ENCODE measurements at places on chromosomes 7 and 10.

DNA sequence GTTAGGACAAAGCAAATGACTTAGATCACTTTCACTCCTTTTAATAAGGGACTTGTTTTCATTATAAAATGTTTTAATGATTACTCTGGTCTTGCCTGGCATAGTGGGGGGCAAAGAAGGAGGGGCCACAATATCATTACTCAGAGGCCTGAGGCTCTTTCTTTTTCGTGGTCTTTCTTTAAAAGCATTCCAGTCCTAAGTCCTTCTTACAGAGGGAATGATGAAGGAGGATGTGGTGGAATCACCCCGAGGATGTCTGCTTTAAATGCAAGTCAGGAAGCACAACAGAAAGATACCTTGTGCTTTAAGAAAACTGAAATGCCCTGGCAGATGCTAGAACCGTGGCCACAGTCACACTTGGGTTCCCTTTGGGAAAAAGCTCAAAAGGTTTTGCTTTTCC is 379.1 kb downstream of the INHBA start:
- DNase-seq = no peak

GRCh38 chr7:11430841-11431240 is 401.2 kb downstream of the THSD7A start:
- no peak for DNase-seq

DNA sequence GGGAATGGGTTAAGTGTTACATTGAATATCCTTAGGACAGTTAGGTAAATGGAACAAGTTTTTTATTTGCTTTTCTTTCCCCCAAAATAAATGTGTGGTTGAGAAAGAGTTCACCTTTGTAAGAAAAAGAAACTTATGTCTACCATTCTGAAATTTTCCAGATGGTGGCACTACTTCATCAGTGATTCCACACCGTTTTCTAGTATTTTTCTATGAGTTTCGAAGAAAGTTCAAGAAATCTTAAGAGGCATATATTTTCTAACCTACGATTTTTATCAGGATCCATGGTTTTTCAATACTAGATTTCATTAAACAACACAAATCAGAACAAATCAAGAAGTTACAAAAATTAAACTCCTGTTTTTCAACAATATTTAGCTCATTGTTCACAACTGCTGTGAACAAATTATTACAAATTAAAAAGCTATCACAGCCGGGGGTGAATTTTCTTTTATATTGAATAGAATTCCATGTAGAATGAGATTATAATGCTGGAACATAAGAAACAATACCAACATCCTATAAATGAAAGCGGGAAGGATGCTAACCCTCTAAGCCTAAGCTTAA is 163.1 kb upstream of the NPVF start:
- DNase-seq = no peak

GRCh38 chr10:114697061-114697598 is 39.1 kb upstream of the ABLIM1 start:
- DNase-seq = peak; percentile 85

DNA sequence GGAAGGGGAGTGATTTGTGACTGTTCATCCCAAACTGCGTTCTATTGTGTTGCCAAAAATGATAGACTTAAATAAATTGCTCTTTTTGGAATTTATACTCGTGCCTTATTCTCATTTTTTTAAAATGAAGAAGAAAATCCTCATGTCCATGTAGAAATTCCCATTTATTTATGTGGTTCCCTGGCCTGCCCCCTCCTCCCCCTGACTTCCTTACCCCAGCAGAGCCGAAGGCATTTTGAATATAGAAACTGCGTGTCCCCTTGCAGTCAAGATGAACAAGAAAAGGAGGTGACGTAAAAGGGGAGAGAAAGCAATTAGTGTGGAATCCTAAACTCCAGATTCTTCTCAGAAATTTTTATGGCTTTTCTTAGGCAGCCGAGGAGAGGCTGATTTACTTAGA is 126.1 kb downstream of the FAM204A start:
- no peak for DNase-seq

DNA sequence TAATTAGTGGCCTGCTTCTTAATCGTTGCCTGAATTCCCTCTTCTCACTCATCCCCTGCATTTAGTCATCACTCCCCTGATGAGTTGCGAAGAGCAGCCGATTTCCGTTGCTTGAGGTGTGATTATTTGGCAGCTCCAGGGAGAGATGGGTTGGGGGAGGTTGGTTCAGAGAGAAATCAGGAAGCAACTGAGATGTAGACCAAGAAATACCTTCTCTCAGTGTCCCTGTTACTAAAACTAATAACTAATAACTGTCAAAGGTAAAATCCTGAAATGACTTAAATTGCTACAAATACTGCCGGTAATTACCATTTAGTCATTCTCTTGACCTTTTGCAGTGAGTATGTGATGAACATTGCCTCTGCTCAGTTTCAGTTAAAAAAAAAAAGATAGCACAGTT is 76.9 kb downstream of the ELMO1 start:
- no peak for DNase-seq

GRCh38 chr7:116164552-116165306 is 45.6 kb upstream of the TES start:
- DNase-seq = no peak

DNA sequence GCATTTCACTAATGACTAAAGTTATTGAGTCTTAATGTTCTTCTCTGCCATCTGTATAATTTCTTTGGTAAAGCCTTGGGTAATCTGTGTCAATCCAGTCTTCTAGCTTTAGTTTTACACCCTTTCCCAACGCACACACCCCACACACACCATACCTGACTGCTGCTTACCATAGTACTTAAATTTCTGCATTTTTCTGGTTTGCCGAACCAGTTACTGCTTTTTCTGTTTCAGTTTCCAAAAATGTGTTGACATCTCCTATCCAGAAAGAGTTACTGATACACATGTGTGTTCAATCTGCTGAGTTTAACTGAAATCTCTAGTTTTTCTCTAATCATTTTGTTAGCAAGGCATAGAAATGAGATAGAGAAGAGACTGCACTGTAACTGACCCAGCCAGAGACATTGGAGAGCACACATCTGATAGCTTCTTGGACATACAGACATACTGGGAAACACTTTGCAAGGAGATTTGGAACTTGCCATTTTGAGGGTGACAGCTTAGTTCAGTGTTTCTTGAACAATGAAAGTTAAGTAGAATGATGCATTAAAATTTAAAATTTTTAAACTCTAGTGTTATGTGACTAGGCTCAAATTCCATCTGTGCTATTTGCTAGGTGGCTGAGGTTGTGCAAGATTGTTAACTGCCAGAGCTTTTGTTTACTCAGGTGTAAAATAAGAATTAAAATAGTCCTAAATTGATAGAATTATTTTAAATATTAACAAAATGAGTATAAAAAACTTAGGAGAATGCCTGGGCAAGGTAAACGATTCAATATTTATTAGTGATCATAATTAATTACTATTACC is 807.6 kb downstream of the DNAJB9 start:
- DNase-seq = no peak

GRCh38 chr7:4343272-4344247 is 338.5 kb upstream of the FOXK1 start:
- no peak for DNase-seq

DNA sequence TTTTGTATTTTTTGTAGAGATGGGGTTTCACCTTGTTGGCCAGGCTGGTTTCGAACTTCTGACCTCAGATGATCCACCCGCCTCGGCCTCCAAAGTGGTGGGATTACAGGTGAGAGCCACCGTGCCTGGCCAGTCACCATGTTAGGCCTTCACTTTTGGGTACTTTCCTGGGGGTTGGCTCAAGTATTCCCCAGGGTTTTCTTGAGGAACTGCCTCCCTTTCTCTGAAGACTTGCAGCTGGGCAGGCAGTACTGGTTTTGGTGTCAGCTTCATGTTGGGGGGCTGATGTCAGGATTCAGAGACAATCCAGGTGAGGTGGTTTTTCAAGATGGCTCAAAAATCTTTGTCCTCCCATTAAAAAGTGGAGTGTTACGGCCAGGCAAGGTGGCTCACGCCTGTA is 7.7 kb downstream of the ZNHIT1 start:
- no peak for DNase-seq

GRCh38 chr7:16315280-16315679 is 106.1 kb downstream of the CRPPA start:
- DNase-seq = no peak

GRCh38 chr7:99383791-99384370 is 9.4 kb downstream of the ARPC1B start:
- no peak for DNase-seq

- DNase-seq = no peak
Observed at GRCh38 chr7:44727158-44727936, 21.3 kb upstream of the ZMIZ2 start.

DNA sequence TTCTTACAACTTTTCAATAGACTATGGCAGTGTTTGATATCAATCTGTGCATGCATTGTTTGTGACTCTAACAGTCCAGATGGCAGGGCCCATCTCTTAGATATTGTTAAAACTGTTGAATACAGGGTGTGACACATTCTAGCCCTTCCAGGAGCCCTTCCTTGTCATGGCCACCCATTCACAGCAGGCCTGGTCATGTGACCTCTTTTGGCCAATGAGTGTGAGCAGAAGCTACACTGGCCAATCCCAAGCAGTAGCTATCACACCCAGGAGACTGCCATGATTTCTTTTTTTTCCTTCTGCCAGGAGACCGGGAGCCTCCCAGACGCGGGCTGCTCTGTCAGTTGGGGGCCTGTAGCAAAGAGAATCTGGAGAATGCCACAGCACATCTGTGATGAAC is 655.4 kb upstream of the MKI67 start:
- DNase-seq = no peak

DNA sequence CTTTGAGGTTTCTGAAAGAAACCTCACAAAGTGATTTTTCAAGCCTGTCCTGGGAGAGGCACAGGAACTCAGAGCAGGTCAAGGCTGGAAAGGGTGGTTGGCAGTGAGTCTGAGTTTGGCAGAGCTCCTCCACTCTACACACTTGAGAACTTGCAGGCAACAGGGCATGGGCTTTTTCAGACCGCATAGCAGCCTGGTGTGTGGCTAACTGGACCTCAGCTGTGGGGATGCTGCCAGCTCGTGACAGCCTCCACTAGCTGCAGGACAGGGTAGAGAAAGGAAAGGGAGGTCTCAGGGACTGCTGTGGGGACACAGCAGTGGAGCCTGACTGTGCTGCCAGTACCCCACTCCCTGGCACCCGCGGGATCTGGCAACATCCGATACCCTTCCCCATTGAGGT is 2.6 kb downstream of the CDHR1 start:
- DNase-seq = no peak

- DNase-seq = no peak
Observed at GRCh38 chr7:37445790-37446189, 2.9 kb downstream of the ELMO1 start.

GRCh38 chr7:66326501-66327215 is 121.5 kb downstream of the TPST1 start:
- no peak for DNase-seq

DNA sequence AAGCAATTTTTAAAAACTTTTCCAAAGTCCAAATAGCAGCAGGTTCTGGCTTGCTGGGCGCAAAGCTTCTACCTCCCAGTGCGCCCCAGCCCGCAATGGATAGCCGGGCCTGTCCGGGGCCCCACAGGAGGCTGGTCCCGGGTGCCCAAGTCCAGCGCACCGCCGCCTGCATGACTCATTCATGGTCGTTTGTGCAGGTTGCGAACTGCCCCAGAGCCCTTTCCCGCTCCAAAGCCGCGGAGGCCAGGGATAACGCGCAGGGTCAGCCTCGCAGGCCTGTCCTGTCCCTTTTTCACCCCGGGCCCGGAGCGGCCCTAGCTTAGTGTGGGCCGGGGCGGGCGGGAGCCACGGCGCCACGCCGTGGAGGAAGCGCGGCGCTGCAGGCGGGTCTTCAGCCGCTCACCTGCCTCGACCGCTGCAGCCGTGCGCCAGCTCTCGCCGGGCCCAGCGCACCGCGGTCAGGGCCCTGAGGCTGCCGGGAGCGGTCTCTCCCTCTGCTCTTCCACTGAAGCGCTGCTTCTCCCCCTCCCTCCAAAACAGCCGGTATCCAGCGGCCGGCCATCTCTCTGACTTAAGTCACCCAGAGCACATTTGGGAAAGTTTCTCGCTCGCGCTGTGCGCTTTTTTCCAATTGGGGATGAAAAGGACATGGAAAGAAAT is 1.7 kb upstream of the EGR2 start:
- no peak for DNase-seq

DNA sequence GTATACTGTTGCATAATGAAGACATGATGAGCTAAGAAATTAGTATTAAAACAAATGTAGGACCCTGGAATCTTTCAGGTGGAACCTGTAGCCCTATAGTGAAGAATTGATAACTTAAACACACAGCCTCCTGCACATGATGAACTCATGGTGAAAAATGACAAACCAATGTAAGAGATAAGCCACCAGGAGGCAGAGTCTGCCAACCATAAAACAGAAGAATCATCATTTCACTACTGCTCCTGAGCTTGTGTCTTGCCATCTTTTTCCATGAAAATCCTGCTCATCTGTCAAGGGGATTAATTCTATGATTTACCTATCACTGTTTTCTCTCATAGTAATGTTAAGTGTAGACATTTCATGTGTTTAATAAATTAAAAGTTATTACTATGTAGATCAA is 363.9 kb downstream of the MALRD1 start:
- no peak for DNase-seq

DNA sequence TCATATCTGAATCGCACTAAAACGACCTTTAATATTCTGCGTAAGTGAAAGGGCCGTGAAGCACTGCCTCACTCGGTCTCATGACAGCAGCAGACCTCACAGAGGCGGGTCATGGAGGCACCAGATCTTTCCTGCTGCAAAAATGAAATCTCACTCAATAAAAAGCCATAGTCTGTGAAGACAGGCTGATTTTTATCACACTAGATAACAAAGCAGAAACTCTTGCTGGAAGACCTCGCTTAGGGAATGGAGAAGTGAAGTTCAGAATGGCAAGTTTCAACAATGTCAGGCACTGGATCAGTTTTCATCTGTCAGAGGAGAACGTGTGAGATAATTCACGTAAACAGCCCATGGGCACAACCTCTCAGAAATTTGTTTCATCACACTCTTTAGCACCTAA is 8.0 kb downstream of the SEPHS1 start:
- DNase-seq = no peak

- no peak for DNase-seq
Observed at GRCh38 chr7:17302575-17303142, 4.2 kb downstream of the AHR start.
